NB4 (cell line): ENCODE measurements at places on chromosomes 6 and 20.
A peak's percentile ranks its signal among the peaks of the same experiment; 100 is the strongest.

DNA sequence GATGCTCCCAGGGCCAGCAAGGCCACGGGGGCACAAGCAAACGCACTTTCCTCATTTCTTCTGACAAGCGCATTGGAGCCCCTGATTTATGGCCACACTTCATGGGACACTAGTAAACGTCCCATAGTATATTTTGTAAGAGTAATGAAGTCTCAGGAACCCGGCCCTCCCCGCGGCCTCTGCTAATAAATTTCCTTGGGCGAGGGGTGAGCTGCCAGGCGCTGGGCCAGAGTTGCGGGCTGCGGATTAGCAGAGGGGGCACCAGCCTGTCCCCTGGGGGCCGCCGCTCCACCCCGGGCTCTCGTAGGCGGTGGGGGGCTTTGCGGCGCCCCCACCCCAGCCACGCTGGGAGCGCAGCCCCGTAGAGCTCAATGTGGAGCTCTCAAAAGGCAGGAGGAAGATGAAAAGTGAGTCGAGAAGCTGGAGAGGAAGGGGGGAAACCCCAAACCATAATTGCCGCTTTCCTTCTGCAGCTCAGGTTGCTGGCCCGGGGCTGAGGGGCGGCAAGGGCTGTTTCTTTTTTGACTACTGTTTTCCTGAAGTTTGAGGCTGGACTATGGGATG, 173.6 kb downstream of the CDC5L start:
- no peak for DNase-seq

GRCh38 chr6:124599656-124600055, 362.6 kb upstream of the RNF217 start:
- no peak for DNase-seq

- peak; percentile 59 for DNase-seq
These were observed 773 bp upstream of the ZBP1 start for GRCh38 chr20:57620999-57621398.

DNA sequence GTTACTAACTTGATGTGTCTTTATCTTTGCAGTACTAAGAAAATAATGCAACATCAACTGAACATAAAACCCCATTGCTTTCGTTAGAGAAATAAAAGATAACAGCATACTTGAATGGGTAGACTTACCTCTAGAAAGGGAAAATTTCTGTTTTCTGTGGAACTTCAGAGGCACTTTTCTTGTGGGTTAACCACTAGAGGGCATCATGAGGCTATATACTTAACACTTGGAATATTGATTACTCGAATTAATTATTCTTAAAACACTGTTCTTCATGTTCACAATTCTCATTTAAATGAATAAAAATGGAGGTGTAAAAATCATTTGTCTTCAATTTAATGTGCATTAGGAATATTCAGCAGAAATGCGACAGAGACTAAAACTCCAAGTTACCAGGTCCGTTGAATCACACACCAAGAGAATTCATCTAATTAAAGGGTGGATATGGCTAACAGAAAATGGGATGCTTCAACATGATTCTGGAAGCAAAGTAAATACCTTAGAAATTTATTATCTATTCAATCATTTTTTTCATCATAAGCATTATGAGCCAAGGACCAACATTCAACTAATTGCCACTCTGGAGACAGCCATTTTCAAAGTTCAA, 330.8 kb upstream of the PREP start:
- peak; percentile 58 for DNase-seq

GRCh38 chr6:31357886-31358285, 907 bp upstream of the HLA-B start:
- no peak for DNase-seq

GRCh38 chr20:41669708-41670263, 51.6 kb upstream of the CHD6 start:
- peak; percentile 63 for DNase-seq

- DNase-seq = no peak
These were observed 288.3 kb upstream of the ZNF337 start for GRCh38 chr20:25984933-25985332.
